ENCODE measurements at places on chromosomes 6 and 20.

GRCh38 chr6:53095716-53096115 is 30.5 kb downstream of the FBXO9 start:
- no peak for DNase-seq

DNA sequence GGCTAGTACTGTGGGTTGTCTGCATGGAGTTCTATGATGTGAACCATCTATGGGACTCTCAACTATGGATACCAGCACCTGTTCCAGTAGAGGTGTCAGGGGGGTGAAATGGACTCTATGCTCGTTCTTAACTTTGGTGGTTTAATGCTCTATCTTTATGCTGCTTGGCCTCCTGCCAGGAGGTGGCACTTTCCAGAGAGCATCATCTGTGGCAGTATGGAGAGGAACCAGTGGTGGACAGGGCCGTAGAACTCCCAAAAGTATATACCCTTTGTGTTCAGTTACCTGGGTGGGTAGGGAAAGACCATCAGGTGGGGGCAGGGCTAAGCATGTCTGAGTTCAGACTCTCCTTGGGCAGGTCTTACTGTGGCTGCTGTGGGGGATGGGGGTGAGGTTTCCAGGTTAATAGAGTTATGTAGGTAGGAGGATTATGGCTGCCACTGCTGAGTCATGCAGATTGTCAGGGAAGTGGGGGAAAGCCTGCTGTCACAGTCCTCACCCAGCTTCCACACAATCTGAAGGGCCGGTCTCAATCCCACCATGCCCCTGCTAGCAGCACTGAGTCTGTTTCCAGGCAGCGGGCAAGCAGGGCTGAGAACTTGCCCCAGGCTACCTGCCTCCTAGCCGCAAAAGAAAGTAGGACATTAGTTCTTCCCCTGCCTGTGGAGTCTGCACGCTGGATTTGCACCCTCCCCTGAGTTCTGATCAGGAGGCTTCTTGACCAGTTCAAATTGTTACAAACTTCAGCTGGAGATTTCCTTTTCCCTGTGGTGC is 284.0 kb downstream of the KCNQ5 start:
- no peak for DNase-seq

GRCh38 chr6:13496513-13497190 is 9.3 kb upstream of the GFOD1 start:
- DNase-seq = no peak

- DNase-seq = peak; percentile 40
Observed at GRCh38 chr20:1800777-1801176, 94.4 kb upstream of the SIRPA start.

- no peak for DNase-seq
Observed at GRCh38 chr20:20188647-20189046, 136.3 kb downstream of the CFAP61 start.

GRCh38 chr6:26140254-26140966 is 53.2 kb downstream of the HFE start:
- DNase-seq = no peak

DNA sequence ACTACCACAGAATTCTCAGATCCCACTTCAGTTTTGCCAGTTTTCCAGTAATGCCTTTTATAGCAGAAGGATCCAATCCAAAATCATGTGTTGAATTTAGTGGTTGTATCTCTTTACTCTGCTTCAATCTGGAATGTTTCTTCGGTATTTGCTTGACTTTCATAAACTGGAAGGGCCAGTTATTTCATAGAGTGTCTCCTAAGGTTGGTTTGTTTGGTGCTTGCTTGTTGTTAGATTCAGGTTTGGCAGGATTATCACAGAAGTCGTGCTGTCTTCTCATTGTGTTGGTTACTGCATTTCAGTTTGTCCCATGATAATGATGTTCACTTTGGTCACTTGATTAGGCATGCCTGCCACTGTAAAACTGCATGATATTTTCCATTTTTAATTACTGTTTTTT is 45.7 kb downstream of the TMEM200A start:
- DNase-seq = no peak

- no peak for DNase-seq
Observed at GRCh38 chr6:136809091-136809860, 13.1 kb upstream of the PEX7 start.

DNA sequence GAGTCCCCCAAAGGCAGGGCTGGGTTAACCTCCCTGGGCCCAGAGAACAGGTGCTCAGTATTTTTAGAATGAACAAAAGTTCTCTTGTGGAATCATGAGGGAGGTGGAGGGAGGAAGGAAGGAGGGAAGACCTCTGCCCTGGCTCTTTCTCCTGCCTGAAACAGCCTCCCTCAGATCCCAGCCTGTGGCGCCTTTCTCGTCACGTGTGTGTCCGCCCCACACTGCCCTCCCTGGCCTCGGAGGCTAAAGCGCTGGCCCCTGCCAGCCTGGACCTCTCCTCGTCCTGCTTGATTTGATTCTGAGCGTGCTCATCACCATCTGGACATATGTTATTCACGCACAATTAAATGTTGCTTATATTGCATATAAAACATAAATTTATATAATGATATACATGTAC is 40.9 kb downstream of the PHACTR3 start:
- peak; percentile 79 for DNase-seq

- DNase-seq = no peak
Observed at GRCh38 chr20:62739581-62740285, 31.1 kb downstream of the NTSR1 start.

Measured in midbrain (tissue), 1 donor.